ENCODE measurements at places on chromosomes 2 and 18.
A peak's percentile ranks its signal among the peaks of the same experiment; 100 is the strongest.

GRCh38 chr2:102839668-102840388 lies 78.0 kb downstream of the TMEM182 start:
- peak; percentile 36 for DNase-seq

- no peak for DNase-seq
Measured at GRCh38 chr18:50875966-50876536, 2.9 kb upstream of the ME2 start.

DNA sequence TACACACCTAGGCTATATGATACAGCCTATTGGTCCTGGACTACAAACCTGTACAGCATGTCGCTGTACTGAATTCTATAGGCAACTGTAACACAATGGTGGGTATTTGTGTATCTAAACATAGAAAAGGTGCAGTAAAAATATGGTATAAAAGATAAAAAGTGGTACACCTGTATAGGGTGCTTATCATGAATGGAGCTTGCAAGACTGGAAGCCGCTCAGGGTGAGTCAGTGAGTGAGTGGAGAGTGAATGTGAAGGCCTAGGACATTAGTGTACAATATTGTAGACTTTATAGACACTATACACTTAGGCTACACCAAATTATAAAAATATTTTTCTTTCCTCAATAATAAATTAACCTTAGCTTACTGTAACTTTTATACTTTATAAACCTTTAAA lies 41.8 kb downstream of the RASGRP3 start:
- DNase-seq: no peak

DNA sequence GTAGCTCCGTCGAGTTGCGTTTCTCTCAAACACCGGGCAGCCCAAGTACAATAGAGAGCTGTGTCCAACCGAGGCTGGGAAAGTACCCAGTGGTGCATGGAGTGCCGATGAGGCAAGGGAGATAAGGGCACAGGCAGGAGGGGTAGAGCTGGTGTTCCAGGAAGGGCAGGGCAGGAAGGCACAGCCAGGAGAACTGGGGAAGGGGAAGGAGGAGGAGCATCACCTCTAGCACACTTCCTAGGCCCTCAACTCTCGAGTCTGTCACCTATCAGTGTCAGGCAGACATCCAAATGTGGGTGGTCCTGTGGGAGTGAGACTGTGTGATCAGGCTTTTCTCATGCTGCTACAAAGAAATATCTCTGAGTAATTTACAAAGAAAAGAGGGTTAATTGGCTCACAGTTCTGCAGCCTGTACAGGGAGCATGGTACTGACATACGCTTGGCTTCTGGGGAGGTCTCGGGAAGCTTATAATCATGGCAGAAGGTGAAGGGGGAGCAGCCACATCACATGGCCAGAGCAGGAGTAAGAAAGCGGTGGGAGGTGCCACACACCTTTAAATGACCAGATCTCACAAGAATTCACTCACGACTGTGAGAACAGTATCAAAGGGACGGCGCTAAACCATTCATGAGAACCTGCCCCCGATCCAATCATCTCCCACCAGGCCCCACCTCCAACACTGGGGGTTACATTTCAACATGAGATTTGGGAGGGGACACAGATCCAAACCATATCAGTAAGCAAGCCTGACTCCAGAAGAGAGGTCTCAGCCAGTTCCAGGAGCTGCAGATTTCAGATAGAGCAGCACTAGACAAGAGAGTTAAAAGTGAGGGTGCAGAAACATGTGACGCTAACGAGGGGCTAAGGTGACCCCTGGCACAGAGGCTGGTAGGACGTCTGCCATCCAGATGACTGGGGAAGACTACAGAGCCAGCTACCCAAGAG lies 75.7 kb downstream of the MBOAT2 start:
- no peak for DNase-seq
